ENCODE measurements at places on chromosomes 6 and 20. TPM values are rescaled to one million over a fixed set of nuclear protein-coding genes. Genes with fewer than 3 reads are reported as not detected.

The SLC22A7 gene
- 40.1 TPM for polyA plus RNA-seq

The PPP1R3D gene
- polyA plus RNA-seq, result 3.2 TPM

The CTCFL gene
- polyA plus RNA-seq, result not detected

The NCOA7 gene
- 22.6 TPM for polyA plus RNA-seq

The PREP gene
- polyA plus RNA-seq, result 27.3 TPM

The EDN3 gene
- 5.8 TPM for polyA plus RNA-seq

The CDH4 gene
- 0.73 TPM for polyA plus RNA-seq

The CST4 gene
- polyA plus RNA-seq, result not detected

The SOBP gene
- 2.2 TPM for polyA plus RNA-seq

The EYS gene
- polyA plus RNA-seq, result 0.68 TPM

The HDGFL1 gene
- polyA plus RNA-seq, result not detected

The MTFR2 gene
- polyA plus RNA-seq, result 1.9 TPM

The MBOAT1 gene
- 3.8 TPM for polyA plus RNA-seq

The KIFC1 gene
- polyA plus RNA-seq, result 6.6 TPM

The EFCAB8 gene
- not detected for polyA plus RNA-seq

The SIRPD gene
- polyA plus RNA-seq, result not detected

The MAP3K7 gene
- polyA plus RNA-seq, result 21.5 TPM

The BPI gene
- 0.66 TPM for polyA plus RNA-seq

The KCNQ2 gene
- 4.3 TPM for polyA plus RNA-seq

The C6orf58 gene
- not detected for polyA plus RNA-seq

The MYBL2 gene
- 19.4 TPM for polyA plus RNA-seq

The JPH2 gene
- polyA plus RNA-seq, result 13.5 TPM

The FILIP1 gene
- 5.7 TPM for polyA plus RNA-seq

The MAP3K5 gene
- 2.1 TPM for polyA plus RNA-seq

Measured in hepatocyte (in vitro differentiated cells).